ENCODE measurements at places on chromosomes 5 and 9.

- DNase-seq = no peak
Observed at GRCh38 chr5:150286820-150287219, 2.8 kb downstream of the CAMK2A start.

DNA sequence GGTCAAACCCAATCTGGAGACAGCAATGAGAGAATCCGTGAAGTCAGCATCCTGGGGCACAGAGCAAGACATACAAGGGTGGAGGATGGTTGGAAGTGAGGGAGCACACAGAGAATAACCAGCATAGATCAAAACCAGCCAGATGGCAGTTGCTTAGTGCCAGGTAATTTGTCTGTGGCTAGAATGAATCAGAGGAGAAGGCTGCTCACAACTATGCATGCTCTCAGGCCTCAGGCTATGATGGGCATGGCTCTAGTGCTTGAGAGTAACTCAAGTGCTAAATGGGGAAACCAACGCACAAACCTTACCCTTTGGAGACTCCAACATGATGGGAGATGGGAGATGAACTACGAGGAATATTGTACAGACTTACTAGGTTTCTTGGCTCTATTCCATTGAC, 160.8 kb downstream of the DMRT2 start:
- no peak for DNase-seq

- no peak for DNase-seq
Observed at GRCh38 chr9:101126556-101126955, 98.0 kb downstream of the PLPPR1 start.

- DNase-seq = no peak
Observed at GRCh38 chr9:102841376-102841775, 153.8 kb upstream of the CYLC2 start.

Data from Right ventricle myocardium inferior (tissue), 1 donor.